Stimulated activated CD8-positive, alpha-beta memory T cell treated with anti-CD3 and anti-CD28 coated beads, Interleukin-7, amount 100 ng/mL, for 1 hour (primary cell): ENCODE measurements at places on chromosomes 3 and 15.

GRCh38 chr15:84681831-84682230 lies 23.8 kb upstream of the NMB start:
- DNase-seq = no peak

DNA sequence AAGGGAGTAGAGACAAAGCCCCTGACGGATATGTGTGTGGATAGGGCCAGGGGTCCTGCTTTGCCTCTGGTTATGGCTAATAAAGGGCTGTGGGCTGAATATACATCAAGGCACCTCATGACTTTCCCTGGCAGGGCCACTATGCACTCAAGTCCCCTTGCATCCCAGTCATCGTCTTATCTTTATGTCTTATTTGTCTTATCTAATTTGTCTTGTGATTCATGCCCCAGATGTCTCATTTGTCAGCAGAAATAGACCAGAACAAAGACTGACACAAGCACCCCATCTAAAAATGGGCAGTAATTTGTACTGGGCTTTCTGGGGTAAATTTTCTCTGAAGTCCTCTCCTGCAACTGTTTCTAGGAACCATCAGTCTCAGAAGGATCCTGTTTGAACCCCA lies 68.6 kb downstream of the ITGA11 start:
- no peak for DNase-seq

GRCh38 chr3:69749461-69749860 lies 10.2 kb downstream of the MITF start:
- no peak for DNase-seq

GRCh38 chr3:160141485-160142185 lies 83.6 kb upstream of the C3orf80 start:
- no peak for DNase-seq
